ENCODE measurements at places on chromosomes 2 and 18.

- DNase-seq = no peak
These were observed 84.5 kb downstream of the PTRHD1 start for GRCh38 chr2:24708537-24709152.

GRCh38 chr18:78330766-78331165 is 648.9 kb upstream of the SALL3 start:
- no peak for DNase-seq

DNA sequence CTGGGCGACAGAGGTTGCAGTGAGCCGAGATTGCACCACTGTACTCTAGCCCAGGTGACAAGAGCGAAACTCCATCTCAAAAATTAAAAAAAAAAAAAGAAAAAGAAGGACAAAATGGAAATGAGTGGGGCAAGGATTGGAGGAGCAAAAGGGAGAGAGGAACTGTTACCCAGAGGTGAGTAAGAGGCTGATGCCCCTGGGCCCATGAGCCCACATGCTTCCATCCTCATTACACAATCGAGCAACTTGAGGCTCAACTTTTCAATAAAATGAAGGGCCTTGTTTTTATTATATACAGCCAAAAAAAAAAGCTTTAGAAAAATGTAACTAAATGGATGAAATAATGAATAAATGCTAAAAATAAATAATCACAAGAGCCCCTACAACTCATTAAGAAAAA is 91.7 kb upstream of the YWHAQ start:
- DNase-seq = no peak

DNA sequence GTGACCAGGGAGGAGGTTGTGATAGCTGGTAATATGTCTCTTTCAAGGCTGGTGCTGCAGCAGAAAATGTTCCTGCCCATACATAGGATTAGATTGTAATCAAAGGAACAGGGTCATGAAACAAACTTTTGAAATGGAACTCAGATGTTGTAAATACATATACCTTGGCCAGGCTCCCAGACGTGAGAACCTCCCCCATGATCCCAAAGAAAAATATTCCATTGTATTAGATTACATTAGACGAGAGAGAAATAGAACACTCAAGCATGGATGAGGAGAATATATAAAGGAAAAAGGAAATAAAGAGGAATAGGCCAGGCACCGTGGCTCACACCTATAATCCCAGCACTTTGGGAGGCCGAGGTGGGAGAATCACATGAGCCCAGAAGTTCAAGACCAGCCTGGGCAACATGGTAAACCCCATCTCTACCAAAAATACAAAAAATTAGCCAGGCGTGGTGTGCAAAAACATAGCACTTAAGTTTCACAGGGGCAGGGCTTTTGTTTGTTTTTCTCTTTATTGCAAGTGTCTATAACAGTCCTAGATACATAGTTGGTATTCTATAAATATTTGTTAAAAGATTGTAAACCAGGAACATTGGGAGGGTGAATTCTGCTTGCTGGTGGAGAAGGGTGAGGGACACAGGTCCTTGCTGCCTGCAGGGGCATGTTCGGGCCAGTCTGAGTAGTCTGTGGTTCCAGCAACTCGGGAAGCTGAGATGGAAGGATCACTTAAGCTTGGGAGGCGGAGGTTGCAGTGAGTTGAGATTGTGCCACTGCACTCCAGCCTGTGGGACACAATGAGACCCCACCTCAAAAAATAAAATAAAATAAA is 52.8 kb downstream of the RPL37A start:
- no peak for DNase-seq

DNA sequence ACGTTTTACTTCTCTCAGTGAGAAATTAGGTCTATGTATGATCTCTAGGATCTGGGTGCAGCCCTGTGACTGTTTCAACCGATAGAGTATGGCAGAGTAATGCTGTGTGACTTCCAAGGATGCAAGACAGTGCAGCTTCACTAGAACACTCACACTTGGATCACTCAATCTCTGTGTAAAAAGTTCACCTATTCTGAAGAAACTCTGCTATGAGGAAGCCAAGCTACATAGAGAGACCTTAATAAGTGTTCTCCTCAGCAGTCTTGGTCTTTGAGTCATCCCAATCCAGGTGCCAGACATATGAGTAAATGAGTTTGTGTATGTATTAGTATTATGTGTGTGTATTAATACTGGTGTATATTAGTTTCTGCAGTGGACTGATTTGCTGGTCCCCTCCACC is 335.0 kb downstream of the NR4A2 start:
- no peak for DNase-seq

GRCh38 chr2:71736986-71737385 is 283.6 kb downstream of the DYSF start:
- DNase-seq = peak; percentile 28

DNA sequence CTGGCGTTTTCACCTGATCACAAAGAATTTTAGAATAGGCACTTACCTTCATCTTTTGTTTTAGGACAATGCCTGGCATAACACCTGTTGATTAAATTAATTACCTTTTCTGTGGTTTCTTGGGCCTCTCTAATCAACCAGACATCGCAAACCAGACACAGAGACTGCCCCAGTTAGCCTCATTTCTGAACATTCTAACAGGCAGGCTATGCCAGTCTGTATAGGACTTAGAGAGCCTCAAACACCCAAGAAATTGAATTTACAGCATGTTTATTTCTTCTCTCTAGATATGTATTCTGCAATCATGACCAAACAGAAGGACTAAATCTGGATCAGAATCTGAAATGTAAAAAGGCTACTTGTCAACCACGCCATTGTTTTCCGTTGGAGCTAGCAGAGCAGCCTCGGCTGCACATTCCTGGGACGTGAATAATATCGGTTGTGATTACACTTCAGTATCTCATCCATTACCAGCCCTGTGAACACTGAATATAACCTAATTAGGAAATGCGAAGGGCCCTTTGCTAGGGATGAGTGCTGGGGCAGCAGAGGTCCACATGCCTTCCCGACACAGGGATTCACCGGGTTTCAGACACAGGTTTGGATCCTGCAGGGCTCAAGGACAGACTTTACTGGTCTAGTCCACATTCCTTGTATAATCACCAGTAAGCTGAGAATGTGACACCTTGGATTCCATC is 17.5 kb upstream of the CDC42EP3 start:
- peak; percentile 83 for DNase-seq

DNA sequence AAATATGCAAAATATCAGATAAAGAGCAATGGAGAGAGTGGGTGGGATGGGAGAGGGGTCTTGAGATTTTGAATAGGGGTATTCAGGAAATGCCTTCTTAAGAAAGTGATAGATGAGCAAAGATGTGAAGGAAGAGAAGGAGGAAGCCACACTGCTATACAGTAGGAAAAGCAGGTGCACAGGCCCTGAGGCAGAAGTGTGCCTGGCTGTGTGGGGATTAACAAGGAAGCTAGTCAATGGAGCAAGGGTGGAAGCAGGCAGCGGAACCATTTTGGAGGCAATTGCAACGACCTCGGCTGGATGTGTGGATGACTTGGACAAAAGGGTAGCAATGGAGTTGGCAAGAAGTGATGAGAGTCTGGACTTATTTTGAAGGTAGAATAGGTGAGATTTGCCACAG is 11.0 kb upstream of the CNGA3 start:
- no peak for DNase-seq

GRCh38 chr2:6564326-6564725 is 301.4 kb downstream of the CMPK2 start:
- DNase-seq = no peak

DNA sequence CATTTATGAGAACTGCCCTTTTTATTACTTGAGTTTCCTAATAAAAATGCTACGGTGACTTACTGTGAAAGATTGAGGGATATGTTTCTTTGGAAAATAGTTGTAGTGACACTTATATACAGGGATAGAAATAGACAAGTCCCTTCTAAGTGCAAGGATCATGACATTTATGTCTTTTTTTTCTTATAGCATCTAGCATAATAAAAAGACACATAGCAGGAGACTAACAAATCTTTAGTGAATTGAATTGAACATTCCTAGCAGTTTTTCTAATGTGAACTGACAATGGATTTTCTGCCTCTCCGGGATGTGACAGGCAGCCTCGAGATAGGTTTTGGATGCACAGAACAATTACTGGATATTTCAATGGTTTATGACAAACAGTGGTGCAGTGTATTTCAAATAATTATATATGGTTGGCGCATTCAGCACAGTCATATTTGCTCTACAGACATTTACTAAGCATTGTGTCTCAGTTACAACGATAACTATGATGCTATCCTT is 562.8 kb downstream of the ADCYAP1 start:
- no peak for DNase-seq

- no peak for DNase-seq
These were observed 28.4 kb upstream of the ID2 start for GRCh38 chr2:8653485-8653884.

DNA sequence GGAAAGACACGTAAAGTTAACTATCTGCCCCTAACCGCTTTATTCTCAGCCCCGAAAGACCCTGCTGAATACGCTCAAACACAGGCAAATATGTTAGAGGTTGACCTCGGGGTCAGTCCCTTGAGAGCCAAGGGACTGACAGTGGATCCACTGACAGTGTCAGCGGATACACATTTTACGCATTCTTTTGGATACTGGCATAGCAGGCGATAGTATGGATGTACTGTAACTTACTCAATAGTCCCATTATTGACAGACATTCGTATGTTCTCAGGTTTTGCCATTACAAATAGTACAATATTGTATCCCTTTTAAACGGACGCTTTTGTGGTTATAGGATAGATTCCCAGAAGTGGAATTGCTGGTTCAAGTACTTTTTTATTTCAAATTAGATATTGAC is 13.4 kb downstream of the ATP6V1B1 start:
- no peak for DNase-seq

- DNase-seq = peak; percentile 60
These were observed 80.6 kb downstream of the MYO1B start for GRCh38 chr2:191325651-191326365.

DNA sequence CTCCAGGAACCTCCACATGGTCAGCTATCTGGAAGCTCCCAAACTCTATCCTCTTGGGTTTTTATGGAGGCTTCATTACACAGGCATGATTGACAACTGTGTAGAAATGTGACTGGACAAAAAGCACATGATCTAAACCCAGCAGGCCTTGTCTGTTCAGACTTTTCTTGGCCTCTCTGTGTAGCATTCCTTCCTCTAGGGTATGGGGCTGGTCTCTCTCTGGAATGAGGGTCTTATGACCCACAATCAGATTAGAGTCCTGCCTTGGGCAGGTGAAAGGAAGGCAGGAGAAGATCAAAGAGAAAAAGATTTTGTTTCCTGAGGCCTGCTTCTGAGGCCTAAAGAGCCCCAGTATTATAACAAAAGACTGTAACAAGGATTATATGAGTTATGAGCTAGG is 162.7 kb downstream of the SP3 start:
- no peak for DNase-seq

DNA sequence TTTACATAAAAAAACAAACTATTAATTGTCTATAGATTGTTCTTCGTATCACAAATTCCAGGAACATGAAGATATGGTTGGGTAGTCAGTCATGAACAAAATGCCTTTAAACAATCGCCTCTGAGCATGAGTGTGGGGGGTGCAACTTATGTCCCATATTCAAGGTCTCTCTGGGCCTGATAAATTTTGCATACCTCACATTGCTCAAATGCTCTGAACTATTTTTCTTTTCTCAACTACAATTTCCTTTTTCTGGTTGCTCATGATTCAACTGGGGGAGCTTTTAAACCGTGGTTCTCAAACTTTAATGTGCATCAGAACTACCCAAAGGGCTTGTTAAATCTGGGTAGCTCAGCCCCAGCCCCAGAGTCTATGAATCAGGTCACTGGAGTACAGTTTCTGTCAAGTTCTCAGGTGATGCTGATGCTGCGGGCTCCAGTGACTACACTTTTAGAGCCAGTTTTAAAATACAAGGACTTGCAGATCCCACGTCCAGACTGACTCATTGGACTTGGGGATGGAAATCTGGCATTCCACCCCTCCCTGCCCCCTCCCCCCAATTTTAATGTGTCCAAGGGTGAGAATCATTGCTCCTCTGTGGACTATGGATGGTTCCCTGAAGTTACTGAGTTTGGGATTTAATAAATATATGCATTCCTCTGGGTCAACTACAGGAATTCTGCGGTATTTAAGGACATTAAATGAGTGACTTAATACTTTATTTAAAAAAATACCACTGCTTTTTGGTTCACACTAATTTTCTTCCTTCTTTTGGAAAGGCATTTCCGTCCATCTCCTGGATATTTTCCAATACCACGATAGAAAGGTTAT is 1.5 kb upstream of the GPD2 start:
- peak; percentile 31 for DNase-seq

- peak; percentile 58 for DNase-seq
These were observed 44.5 kb upstream of the MAP4K3 start for GRCh38 chr2:39481611-39482010.

- DNase-seq = peak; percentile 35
These were observed 65.4 kb downstream of the EPAS1 start for GRCh38 chr2:46362667-46363012.

- DNase-seq = peak; percentile 22
These were observed 11.9 kb downstream of the ATG4B start for GRCh38 chr2:241649404-241649803.

DNA sequence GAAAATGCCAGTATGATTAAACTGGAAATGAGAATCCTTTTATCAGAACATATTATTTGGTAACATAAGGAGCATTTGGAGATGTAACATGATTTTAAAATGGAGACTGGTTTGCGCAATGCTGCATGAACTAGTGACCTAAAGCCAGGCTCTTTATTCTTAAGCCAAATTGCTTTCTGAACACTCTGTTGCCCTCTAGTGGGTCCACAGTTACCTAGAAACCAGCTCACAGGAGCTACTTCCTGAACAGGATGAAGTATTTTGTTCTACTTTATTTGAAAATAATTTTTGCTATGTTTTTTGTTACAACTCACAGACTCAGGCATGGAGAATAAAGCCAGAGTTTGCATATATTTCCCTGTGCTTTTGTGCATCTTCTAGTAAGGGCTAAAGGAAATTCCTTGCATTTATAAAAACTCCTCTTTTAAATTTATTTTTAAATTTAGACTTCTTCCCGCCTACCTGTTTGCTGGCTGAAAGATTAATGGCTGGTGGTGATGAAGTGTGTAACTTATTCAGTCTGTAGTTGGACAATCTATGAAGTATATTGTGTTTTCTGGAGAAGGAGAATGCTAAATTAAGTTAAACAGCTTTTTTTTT is 146.7 kb downstream of the PARD3B start:
- DNase-seq = peak; percentile 90

DNA sequence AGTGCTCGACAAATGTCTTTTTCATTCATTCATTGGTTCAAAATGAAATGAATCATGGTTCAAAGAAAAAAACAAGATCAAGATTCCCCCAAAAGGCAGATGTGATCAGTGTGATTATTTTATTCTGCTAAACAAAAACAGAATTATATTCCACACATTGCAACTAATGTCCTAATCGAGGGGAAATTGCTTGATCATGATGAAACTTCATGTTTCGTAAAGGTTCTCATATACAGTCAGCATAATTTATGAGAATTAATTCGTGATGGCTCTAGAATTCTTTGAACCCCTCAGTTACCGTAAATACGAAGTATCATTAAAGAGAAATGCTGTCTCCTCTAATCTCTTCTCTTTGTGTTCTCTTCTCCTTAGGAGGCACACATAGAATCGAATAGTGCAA is 42.1 kb upstream of the MBOAT2 start:
- no peak for DNase-seq

DNA sequence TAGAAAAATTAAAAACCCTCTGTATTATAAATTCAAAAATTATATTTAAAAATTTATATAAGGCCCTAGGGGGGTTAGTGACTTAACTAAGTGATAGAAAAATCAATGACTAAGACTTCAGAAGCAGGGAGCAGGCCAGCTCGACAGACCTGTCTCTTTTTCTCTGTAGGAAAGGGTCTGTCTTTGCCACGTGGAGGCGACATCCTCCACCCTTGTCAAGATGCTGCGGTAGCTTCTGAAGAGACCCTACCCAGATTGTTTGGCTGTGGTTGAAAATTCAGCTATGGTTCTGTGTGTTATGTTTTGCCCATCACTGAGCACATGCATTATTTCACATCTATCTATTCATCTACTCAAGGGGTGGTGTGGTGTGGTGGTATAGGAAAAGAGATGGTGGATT is 8.2 kb upstream of the SLC4A3 start:
- no peak for DNase-seq

Data from AG10803 (cell line).